Activated CD8-positive, alpha-beta memory T cell treated with anti-CD3 and anti-CD28 coated beads for 1 hour (primary cell): ENCODE measurements at places on chromosomes 12 and 14.
A peak's percentile ranks its signal among the peaks of the same experiment; 100 is the strongest.

DNA sequence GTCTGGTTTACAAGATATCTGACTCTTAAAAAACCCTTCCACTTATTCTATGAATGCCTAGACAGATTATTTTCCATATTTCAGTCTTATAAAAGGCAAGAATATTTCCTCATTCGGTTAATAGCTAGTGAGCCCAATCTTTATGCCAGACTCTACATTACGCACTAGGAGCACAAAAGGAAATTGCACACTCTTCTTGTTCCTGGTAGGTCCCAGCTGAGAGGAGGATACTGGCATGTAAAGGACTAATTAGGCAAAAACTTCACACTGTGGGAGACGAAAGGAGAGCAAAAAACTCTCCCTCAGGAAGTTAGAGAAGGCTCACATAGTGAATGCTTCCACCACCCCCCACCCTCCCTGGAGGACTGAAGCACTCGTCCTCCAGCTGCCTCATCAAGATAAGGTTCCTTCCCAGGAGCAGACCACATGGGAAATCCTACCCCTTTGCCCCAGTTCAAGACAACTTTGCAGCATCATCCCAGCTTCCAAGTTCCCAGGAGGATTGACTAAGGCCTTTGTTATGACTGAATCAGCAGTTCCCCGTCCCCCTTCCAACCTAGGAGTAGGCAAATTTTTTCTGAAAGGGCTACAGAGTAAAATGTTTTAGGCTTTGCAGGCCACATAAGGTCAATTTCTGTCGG lies 14.5 kb downstream of the CAPZA3 start:
- no peak for DNase-seq

DNA sequence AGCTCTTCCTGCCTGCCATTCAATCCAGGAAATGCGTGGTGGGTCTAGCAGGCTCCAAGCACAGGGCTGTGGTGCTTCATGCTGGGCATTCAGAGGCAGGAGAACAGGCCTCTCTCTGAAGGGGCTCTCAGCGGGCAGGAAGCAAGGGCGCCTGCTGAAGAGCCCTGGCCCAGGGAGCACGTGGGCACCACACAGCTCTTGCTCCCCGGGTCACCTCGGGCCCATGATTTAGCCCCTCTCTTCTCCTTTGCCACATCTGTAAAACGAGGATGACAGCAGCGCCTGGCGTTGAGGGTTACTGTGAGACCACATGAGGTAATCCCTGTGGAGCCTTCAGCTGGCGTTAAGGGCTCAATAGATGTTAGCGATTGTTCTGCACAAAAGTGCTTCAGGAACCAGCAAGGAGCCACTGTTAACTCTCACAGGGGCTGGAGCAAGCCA lies 37.6 kb upstream of the SPTLC2 start:
- DNase-seq = no peak

DNA sequence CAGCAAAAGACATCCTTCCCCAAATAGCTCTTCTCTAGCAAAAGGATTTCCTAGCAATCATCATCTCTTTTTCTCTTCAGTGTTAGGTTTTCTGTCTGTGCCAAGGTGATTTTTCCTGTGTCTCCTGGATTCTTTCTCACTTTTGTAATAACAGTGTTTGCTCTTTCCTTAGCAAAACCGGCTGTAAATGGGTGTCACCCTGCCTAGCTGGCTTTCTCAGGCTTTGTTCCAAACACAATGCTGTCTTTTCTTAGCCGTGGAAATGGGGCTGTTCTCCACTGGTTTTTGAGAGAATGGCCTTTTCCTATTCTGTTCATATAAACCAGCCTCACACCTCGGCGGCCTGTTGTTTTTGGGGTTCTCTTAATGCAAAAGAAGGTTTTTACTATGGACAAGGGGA lies 21.9 kb downstream of the JDP2 start:
- no peak for DNase-seq

GRCh38 chr12:795305-795704 lies 42.9 kb downstream of the WNK1 start:
- DNase-seq = peak; percentile 13

DNA sequence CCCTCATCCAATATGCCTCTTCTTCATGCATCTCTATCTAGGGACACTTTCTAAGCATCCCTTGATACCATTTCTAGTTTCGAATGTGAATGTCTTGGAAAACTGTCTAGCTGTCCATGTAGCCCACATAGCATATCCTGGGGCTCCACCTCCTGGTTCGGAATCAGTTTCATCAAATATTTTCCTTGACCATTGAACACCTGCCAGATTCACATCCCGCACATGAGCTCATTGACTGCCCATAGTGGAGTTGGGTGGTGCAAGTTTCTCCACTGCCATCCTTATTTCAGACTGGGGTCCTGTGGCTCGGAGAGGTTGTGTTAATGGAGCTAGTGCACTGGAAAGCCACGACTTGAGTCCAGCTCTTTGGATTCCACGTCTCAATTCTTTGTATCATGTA lies 58.6 kb upstream of the TMEM263 start:
- no peak for DNase-seq

GRCh38 chr14:73236157-73236556 lies 1.1 kb upstream of the PAPLN start:
- DNase-seq = no peak

DNA sequence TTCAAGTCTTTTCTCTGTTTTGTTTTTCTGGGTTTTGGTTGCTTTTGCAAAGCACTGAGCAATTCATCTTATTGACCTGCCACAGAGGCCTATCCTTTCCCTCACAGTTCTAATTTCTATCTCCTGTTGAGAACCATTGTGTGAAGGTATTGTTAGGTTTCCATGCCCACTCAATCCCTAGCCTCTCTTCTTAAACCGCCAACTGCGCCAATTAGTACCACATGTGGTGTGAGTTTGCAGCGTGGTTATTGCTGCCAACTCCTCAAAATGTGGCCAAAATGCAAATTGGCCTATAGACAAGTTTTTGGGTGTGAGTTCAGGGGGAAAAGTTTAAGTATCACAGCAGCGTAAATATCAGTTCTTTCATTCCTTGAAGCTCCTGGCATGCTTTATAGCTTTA lies 232.6 kb downstream of the FLRT2 start:
- no peak for DNase-seq

GRCh38 chr12:52448228-52448627 lies 3.7 kb downstream of the KRT6B start:
- no peak for DNase-seq

- DNase-seq = no peak
Measured at GRCh38 chr12:82461393-82461792, 103.1 kb downstream of the METTL25 start.

DNA sequence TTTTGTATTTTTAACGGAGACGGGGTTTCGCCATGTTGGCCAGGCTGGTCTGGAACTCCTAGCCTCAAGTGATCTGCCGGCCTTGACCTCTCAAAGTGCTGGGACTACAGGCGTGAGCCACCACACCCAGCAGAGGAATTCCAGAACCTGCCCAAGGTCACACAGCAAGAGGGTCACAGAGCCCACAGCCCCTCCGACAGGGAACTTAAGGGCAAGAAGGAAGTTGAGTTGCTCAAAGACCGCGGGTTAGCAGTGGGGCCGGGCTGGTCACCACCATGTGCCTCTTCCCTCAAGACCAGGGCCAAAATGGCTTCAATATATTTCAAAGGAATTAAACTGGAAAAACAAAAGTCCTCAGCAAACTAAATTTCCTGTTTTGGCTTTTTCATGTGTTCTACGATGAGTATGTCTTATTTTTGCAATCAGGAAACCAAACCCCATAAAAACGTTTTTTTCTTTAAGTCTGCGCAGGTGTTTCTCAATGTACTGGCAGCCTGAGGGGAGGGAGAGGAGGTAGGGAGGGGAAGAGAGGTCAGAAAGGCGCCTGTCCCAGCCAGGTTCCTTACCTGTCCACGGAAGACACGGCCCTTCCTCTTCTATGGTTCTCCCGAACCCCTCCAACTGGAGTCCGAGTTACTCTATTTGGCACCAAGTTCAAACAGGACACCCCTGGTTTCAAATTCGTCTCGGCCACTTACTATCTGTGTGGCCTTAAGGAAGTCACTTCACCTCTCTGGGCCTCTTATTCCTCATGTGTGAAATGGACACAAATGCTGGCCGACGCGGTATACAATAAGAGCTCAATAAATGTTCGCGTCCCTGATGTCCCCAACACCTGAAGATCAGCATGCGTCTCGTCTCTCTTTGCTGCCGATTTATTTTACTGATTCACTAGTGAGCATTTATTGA lies 778 bp downstream of the SLC8B1 start:
- no peak for DNase-seq

GRCh38 chr12:2390133-2390532 lies 337.3 kb downstream of the CACNA1C start:
- no peak for DNase-seq

DNA sequence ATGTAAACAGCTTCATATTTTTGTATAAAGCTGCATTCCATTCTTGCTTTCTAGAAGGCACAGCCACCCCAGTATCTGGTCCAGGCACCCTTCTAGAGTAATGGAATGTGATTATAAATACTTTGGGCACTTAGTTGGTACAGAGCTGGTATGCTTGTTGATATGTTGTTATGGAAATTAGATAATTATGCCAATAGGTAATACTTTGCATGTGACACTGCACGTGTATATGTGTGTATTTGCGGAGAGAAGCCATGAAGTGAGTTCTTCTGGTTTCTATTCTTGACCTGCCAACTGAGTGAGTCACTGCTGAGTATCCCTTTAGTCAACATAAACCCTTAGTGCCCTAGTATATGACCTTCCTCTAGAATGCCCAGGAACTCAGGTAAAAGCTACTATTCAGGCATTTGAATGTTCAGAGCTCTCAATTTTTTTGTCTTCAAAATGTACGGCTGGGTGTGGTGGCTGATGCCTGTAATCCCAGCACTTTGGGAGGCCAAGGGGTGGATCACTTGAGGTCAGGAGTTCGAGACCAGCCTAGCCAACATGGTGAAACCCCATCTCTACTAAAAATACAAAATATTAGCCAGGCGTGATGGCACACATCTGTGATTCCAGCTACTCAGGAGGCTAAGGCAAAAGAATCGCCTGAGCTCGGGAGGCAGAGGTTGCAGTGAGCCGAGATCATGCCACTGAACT lies 6.2 kb upstream of the TCP11L2 start:
- DNase-seq = no peak

- no peak for DNase-seq
Measured at GRCh38 chr12:71958457-71958856, 19.8 kb downstream of the TPH2 start.

DNA sequence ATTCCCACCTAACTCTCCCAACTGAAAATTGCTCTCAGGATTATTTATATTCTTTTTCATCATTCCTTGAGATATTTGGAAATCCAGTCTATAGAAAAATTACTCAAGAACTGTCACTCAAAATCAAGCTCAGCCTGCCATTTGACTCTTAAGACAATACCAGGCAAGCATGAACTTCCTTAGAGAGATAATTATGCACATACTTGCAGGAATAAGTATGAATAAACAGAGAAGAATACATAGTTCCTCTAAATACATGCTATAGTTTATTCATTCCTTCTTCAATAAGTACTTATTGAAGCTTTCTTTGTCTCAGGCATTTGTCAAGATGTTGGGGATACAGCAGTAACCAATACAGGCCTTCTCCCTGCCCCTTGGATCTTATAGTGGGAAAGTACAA lies 154.1 kb downstream of the SRGAP1 start:
- no peak for DNase-seq

DNA sequence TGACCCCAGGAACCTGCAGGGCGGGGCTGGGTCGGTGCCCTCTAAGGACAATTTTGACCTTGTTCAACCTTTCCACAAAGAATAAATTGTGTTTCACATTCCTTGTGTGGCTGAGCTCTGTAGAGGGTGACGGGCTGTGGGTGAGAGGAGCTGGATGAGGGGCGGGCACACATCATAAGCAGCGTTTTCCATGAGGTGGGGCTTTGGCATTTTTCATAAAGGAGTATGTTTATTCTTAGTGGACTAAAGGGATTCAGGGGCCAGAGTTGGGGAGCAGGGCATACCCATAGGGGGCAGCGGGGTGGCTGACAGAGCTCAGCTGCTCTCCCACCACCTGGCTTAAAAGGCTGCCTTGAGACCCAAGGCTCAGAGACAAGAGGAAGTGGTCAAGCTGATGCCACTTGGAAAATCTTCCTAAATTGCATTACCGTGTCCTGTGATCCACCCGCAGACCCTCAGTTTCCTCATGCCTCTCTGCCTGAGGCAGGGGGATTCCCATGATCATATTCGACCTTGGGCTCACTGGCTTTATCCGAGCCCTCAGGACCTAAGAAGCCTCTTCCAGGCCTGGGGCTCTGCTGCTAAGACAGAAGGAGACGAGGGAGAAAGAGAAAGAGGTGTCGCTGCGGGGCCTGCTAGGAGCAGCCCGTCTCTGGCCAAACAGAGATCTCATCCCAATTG lies 11.4 kb downstream of the MMP14 start:
- DNase-seq = no peak

DNA sequence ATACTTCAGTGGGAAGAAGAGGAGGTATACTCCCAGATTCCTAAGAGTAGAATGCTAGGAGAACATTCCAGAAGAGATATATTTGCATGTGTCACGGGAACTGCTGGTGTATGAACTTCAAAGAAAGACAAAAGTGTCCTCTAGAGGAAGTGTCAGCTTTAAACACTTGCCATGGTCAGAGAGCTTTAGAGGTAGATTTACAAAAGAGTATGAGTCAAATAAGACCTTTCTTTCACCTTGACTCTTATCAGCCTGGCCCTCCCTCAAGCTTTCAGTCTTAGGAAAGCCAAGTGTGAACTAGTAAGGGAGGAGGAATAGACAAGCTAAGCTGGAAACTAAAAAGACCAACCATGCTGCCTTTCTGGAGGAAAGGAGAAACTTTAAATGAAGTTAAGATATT lies 34.7 kb downstream of the COX8C start:
- DNase-seq = no peak

- no peak for DNase-seq
Measured at GRCh38 chr12:124664395-124665111, 97.1 kb upstream of the NCOR2 start.

DNA sequence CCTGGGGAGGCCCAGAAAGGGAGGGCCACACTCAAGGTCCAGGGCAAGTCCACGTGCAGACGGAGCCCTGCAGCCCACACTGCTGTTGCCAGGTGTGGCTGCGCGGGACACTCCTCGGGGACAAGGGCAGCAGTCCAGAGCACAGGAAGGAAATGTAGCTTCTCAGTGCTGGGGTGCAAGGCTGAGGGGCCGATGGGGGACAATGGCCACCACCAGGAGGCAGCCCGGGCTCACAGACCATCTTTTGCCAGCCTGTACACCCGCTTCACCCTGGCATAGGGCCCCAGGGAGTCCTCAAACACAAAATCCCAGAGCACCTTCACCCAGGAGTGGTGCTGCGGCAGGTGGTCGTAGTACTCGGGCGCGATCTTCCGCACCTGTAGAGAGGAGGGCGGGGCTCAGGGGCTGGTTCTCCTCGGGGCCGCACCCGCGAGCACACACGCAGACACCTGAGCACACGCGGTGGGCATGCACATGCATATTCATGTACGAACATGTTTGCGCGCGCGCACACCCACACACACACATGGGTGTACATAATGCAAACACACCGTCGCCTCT lies 12.8 kb downstream of the DEGS2 start:
- DNase-seq = peak; percentile 14

GRCh38 chr12:113190761-113191160 lies 5.2 kb downstream of the RITA1 start:
- no peak for DNase-seq

- no peak for DNase-seq
Measured at GRCh38 chr14:89469210-89470198, 52.5 kb upstream of the FOXN3 start.
